ENCODE measurements at places on chromosomes 5 and 9.

GRCh38 chr9:116115761-116116353, 37.7 kb upstream of the PAPPA start:
- DNase-seq = no peak

DNA sequence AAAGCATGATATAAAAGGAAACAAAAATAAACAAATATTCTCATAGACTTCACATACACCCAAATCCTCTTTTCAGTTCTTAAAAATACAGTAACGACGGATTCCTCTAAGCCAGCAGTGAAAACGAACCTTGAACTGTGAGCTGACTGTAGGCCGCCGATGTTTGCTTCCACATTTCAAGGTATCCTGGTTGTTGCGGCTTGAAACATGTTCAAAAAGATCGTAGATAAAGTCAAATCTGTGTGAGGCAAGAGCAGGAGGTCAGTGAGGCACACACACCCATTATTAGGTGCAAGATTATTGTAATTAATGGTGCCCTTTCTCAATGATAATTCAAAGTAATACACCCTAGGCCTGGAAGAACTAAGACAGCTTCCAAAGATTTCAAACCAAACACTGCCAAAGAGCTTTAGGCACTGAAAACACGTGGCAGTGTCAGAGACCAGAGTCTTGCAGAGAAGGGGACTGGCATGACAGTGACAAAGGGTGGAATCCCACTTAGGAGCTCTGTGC, 141.2 kb upstream of the RETREG1 start:
- no peak for DNase-seq

GRCh38 chr9:32708480-32709150, 73.1 kb upstream of the TAF1L start:
- DNase-seq = no peak

DNA sequence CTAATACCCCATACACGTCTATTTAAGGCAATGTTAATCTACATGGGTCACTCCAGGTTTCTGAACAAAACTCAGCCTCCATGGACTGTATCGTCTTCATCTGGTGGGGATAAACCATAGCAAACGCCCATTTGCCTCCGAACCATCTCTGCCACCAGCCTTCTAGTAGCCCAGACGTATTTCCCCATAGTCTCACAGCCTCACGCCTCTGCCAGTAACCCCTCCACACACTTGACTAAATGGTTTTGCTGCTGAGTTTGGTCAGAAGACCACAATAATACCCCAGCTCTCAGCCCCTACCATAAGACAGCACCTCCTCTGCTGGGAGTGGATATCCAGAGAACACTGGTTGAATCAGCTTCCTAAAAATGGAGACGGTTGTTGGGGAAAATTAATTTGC, 8.7 kb downstream of the ERAP2 start:
- DNase-seq = no peak

GRCh38 chr9:111969622-111970021, 73.0 kb downstream of the UGCG start:
- no peak for DNase-seq

GRCh38 chr9:118567861-118568260, 801.4 kb downstream of the BRINP1 start:
- no peak for DNase-seq

- no peak for DNase-seq
These were observed 733 bp downstream of the COL23A1 start for GRCh38 chr5:178589180-178590140.

DNA sequence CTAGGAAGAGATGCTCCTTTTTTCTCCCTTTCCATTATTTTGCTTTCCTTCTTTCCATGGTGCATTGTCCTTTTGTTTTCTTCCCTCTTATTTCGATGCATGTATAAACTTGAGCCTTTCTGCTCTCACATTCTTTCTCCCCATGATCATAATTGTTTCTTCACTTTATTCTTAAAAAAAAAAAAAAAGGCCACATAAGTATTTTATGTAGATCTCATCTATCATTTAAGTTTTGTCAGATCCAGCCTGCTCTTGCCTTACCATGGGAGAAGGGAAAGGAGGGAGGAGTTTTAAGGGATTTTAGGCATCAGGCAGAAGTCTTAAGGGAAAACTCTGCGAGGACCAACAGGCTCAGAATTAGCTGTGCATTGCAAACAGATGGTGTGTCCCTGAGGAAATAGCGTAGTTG, 11.1 kb downstream of the TGFBR1 start:
- no peak for DNase-seq

GRCh38 chr5:72347801-72348308, 27.7 kb downstream of the PTCD2 start:
- peak; percentile 83 for DNase-seq

DNA sequence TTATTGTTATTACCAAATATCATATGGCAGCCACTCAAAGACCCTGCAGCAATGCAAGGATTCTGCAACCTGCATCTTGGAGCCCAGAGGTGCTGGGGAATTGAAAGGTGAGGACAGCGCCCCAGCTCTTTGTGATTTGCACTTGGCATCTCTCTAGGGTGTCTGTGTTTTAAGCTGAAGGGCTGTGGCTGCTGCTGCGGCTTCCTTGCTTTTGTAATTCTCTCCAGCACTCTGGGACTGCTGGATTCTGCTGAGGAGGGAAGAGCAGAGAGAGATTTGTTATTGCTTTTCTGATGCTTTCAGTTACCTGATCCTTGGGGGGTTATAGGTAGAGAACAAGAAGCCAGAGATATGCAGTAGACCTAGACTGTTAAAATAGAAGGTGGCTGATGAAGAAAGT, 562.4 kb downstream of the EBF1 start:
- no peak for DNase-seq

GRCh38 chr5:138354926-138355378, 2.5 kb downstream of the KDM3B start:
- DNase-seq = peak; percentile 76

- DNase-seq = no peak
These were observed 126.0 kb upstream of the BOD1 start for GRCh38 chr5:173742432-173742816.

- peak; percentile 63 for DNase-seq
These were observed 615.0 kb downstream of the HINT1 start for GRCh38 chr5:130549884-130550561.

- DNase-seq = no peak
These were observed 143.4 kb upstream of the OTULINL start for GRCh38 chr5:14438195-14438606.

DNA sequence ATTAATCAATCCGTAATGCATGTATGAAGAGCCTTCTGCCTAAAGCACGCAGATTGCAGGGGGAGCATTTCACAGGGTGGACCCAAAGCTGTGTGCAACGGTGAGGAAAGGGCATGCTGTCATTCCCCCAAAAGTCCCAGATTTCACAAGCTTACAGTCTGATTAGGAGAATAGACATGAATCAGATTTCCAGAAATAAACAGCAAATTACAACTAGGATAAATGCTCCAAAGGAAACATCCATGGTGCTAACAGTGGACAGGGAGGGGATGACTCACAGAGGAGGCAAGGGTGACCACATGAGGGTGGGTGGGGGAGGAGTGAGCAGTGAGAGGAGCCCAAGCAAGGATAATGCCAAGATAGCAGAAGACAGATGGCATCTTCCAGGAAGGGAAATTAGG, 258.4 kb upstream of the TAS2R1 start:
- DNase-seq = no peak

DNA sequence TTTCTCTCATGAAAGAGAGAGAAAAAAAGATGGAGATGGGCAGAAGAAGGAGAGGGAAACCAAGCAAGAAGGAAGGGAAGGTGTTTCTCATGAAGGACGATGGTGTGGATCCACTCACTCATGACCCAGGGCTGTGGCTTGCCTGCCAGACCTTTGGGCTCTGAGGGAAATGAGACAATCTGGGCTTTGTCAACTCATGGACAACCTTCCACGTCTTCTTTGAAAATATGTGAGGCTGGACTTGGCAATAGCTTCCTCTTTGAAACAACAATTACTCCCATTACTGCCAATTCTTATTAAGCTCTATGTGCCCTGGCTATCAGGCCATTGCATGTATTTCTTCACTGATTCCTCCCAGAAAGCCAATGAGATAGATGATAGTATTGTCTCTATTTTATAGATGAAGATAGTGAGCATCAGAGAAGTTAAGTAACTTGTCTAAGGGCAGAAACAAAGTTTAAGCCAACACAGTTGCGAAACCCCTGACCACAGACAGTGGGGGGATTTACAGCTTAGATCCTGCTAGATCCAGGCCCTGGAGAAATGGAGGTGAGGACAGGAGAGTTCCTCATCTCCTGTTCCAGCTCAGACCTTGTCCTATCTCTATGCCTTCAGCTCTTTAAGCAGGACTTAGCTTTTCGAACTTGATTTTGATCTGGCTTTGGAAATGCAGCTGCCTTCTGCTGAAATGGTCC, 132.4 kb downstream of the GCNT1 start:
- no peak for DNase-seq

DNA sequence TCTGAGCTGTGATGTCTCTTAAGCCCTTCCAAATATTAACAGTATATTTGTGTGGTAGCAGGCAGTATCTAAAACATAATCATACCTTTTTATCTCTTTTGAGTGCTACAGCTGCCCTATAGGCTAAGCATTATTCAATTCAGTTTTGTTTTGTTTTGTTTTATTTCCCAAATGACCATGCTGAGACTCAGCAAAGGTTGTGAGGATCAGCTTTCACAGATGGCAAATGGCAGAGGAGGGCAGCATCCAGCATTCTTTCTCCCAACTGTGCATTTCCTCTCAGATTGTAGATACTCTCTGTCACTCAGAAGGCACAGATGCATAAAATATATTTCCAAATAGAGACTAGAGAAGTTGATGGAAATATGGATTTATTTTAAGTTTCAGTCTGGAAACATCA, 90.7 kb downstream of the DAPK1 start:
- no peak for DNase-seq

- DNase-seq = no peak
These were observed 55.1 kb downstream of the NUP214 start for GRCh38 chr9:131180454-131180853.

GRCh38 chr9:85258236-85258635, 483.5 kb downstream of the AGTPBP1 start:
- no peak for DNase-seq

DNA sequence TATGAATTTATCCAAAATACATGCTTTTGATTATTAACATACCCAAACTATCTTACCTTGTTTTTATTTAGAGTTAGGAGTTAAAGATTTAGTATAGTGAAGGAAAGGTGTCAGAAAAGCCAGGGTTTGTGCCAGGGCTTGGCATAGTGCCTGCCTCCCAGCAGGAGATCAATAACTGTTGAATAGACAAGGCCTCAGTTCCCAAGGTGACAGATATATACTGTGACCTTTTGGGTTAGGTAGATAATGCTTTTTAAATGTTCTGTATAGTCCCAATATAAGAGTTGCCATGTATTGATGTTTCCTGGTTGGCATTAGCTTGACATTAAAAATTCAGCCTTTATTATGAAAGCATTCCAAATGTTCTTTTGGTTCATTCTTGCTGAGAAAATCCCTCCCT, 121.8 kb downstream of the MCTP1 start:
- no peak for DNase-seq

DNA sequence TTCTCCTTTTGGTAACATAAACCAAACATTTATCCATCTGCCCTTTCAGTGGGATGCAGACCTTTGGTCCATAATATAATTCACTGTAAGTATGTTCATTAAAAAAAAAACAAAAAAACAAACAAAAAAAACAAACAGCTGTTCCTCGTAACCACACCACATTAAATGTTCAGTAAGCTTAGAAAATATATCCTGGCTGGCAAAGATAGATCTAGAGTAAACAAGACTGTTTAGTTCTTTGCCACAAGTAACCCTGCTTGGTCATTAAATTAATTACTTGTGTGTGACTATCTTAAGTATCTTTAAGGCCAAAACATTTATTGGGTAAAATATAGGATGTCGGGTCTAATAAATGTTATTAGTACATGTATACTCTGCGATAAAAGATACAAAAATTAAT, 1717.1 kb downstream of the EFNA5 start:
- DNase-seq = no peak

GRCh38 chr9:114452219-114453165, 52.8 kb downstream of the WHRN start:
- DNase-seq = no peak

GRCh38 chr5:172235827-172236736, 42.1 kb downstream of the EFCAB9 start:
- DNase-seq = no peak

- no peak for DNase-seq
These were observed 420.4 kb downstream of the CETN3 start for GRCh38 chr5:89988998-89989655.

DNA sequence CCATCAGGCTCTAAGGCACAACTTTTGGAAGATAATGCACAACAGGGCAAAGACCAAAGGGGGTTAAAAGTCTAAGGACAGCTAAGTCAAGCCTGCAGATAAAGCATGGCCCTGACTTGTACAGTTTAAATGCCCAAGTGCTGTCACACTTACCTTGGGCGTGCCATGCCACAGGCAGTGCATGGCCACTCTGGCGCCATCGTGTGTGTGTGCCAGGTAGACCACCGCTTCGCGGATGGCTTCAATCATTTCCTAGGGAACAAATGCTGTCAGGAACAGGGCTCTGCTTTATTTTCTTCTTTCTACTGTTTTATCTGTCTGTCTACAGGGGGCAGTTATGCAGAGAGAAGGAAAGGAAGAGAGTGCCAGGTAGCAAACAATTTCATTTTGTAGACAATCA, 19.3 kb downstream of the PUM3 start:
- no peak for DNase-seq

GRCh38 chr9:113343732-113344231, 3.7 kb upstream of the WDR31 start:
- no peak for DNase-seq

DNA sequence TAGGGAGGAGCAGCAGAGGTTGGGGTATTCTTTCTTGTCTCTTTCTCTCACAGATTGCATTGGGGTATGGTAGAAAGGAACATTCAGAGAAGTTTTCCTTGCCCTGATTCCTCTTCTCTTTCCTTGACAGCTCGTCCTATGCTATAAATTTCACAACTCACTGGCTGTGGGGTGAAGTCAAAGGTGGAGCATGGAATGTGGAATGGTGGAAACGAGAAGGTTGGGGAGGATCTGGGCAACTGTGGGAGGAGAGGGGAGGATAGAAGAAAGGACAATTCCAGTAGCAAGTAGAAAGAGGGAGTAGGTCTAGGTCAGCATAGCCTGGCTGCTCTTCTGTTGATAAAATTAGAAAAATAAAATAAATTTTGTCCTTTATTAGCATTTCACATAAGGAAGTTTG, 39.0 kb upstream of the POC5 start:
- no peak for DNase-seq

Measured in A549 (cell line).